Sigmoid colon (tissue), 7 donors: ENCODE measurements at places on chromosomes 5 and 9. TPM values are rescaled to one million over a fixed set of nuclear protein-coding genes. Genes with fewer than 3 reads are reported as not detected.

DNA sequence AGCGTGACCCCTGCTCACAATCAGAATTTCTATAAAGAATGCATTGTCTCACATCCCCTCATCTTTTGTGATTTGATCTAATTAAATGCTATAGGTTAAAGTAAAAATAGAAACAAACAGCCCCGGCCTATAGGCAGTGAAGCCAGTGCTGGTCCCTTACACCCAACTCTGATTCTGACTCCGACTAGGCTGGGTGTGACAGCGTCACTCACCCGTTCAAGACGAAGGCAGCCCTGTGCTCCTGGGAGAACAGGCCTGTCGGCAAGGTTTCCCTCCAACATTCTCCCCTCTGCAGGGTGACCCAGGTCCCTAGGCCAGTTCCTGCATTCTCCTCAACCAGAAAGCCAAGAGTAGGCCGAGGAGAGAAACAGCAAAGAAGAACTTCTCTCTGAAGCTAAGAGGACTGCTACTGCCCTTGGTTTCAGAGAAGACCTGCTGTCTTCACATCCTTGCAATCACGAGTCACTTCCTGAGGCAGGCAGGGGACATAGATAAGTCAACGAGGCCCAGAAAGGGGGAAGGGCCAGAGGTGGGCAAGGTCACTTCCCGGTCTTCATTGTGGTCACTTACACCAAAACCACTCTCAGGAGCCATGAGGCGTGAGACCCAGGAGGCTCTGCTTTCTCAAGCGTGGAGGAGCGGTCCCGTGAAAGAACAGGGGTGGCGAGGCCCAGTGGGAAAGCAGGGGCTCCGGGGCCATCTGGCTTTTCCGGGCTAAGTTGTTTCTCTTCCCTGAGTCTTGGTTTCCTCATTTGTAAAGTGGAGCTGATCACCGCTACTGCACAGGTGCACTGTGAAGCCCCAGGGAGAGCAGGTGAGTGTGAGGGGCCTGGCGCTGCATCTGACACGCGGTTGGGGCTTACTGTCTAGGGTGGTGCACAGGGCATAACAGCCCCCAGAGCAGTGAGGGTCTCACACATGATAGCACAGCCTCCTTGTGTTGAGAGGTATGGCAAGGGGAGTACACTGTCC is 200.8 kb downstream of the CRB2 start:
- no peak for DNase-seq

- no peak for DNase-seq
Measured at GRCh38 chr5:151381899-151382298, 34.5 kb upstream of the SLC36A2 start.

- peak; percentile 71 for DNase-seq
Measured at GRCh38 chr5:133225671-133226152, 173.9 kb downstream of the HSPA4 start.

- DNase-seq = no peak
Measured at GRCh38 chr5:171577042-171577758, 157.8 kb downstream of the FGF18 start.

GRCh38 chr5:138543730-138544104 is 681 bp upstream of the ETF1 start:
- no peak for DNase-seq

GRCh38 chr9:82546136-82546535 is 516.8 kb downstream of the RASEF start:
- DNase-seq = no peak

DNA sequence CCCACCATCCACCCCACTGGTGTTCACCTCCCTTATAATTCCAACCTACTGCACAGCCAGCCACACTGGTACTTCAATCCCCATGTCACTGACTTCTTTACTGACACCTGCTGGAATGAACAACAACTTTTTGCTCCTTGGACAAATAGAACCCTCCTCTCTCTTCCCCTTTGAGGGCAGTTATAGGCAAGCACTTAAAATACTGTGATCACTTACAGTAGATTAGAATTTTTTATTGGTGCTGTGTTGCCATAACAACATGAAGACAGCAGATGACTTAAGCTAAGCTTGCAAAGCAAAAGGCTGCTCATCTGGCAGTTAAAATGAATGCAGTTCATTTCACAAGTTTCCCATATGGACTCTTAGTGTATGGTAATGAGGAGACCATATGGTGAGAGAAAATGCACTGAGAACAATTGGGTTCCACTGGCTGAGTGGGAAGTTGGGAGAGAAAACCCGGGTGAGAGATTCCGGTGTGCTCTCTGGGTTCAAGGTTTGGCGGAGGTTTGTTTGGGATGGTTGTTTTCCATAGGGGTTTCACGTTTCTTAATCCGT is 374.3 kb downstream of the EBF1 start:
- DNase-seq = no peak

DNA sequence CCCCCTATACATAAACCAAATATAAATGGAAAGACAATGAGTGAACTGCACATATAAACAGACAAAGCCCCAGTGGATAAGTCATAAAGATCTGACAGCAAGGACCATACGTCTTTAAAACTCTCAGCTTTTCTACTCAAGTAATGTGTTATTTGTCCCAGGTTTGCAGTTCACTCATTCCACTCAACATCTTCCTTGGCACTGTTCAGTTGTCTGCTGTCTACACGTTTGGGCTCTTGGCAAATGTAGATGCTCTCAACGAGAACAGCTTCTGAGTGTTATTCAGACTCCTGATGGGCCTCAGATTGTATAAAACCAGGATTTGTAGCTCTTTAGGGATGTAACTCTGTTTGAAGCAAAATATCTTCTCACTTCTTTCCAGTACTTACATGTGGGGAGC is 198.2 kb upstream of the SEMA6A start:
- no peak for DNase-seq

- DNase-seq = no peak
Measured at GRCh38 chr5:139930406-139930805, 112.7 kb downstream of the NRG2 start.

- DNase-seq = no peak
Measured at GRCh38 chr5:168851902-168852321, 272.7 kb upstream of the PANK3 start.

DNA sequence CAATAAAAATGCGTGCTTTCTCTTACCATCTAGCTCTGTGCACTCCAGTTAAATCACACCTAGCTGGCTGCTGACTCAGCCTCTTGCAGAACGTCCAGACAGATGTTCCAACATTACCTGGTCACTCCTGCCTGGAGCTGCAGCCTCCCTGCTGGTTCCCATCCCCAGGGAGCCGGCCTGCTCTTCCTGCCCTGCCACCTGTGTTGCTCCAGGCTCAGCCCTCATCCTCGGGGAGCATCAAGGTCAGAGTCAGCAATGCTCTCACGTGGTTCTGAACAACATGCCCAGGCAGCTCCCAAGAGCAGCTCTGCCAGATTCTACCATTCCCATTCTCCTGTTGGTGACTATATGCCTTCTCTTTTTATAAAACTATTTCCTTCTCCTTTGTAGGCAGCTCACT is 81.3 kb downstream of the GADD45G start:
- no peak for DNase-seq

- peak; percentile 64 for DNase-seq
Measured at GRCh38 chr5:52922384-52922783, 66.8 kb upstream of the ITGA2 start.

GRCh38 chr5:58466939-58467338 is 7.1 kb upstream of the PLK2 start:
- DNase-seq = no peak

- DNase-seq = peak; percentile 74
Measured at GRCh38 chr9:130207241-130207992, 35.2 kb downstream of the NCS1 start.

GRCh38 chr5:565782-566440 is 41.7 kb upstream of the SLC9A3 start:
- DNase-seq = peak; percentile 57

DNA sequence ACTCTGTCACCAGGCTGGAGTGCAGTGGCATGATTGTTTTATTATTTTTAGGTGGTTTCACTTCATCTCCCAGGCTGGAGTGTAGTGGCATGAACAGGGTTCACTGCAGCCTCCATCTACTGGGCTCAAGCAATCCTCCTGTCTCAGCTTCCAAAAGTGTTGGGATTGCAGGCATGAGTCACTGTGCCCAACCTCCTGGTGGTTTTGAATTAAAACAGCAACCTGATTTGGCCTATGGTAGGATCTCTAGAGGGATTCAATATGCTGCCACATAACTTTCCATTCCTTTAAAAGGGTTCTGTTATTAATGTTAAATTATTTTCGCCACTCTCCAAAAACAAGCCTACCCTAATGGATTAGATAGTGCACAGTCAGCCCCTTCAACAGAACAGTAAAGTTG is 9.9 kb upstream of the HSPA4 start:
- DNase-seq = no peak

DNA sequence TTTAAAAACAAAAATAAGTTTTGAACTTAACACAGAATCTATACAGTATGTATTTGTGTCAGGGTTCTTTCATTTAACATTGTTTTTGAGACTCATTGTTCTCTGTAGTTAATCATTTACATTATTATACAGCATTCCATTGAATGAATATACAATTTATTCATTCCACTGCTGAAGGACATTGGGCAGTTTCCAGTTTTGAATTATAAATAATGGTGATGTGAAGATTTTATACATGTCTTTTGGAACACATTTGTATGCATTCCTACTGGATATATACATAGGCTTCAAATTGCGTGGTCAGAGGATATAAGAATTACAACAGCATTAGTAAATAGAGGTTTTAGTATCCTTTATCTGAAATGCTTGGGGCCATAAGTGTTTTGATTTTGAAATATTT is 72.0 kb downstream of the CEP120 start:
- DNase-seq = no peak

DNA sequence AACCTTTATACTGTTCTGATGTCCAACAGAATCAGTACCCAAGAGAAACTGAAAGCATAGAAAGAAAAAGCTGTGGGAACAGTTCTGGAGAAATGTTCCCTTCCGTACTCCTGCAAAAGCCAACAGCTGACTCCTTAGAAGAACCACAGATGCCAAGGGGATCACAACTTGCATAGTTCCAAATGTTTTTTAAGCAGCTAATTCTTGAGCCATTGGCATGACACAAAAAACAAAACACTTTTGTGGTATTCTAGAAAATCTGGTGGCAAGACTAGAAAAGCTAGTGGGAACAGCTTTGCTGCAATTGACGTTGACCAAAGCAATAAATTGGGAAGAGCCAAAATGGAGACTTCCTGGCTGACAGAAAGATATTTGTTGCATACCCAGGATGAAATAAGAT is 189.9 kb downstream of the ARL15 start:
- no peak for DNase-seq

PCDHA5 gene
- 0.49 TPM for total RNA-seq

DRD1 gene
- total RNA-seq = not detected

NIPSNAP3A gene
- total RNA-seq = 18.3 TPM

GDNF gene
- 6.9 TPM for total RNA-seq

STK32A gene
- 4.3 TPM for total RNA-seq

FBXO38 gene
- total RNA-seq = 59.6 TPM

GRM6 gene
- total RNA-seq = not detected

TEX48 gene
- total RNA-seq = not detected

ELOVL7 gene
- 2.5 TPM for total RNA-seq

RETREG1 gene
- 10.8 TPM for total RNA-seq

NTNG2 gene
- total RNA-seq = 0.36 TPM
